Astrocyte of the cerebellum (primary cell): ENCODE measurements at places on chromosomes 16 and 17.

DNA sequence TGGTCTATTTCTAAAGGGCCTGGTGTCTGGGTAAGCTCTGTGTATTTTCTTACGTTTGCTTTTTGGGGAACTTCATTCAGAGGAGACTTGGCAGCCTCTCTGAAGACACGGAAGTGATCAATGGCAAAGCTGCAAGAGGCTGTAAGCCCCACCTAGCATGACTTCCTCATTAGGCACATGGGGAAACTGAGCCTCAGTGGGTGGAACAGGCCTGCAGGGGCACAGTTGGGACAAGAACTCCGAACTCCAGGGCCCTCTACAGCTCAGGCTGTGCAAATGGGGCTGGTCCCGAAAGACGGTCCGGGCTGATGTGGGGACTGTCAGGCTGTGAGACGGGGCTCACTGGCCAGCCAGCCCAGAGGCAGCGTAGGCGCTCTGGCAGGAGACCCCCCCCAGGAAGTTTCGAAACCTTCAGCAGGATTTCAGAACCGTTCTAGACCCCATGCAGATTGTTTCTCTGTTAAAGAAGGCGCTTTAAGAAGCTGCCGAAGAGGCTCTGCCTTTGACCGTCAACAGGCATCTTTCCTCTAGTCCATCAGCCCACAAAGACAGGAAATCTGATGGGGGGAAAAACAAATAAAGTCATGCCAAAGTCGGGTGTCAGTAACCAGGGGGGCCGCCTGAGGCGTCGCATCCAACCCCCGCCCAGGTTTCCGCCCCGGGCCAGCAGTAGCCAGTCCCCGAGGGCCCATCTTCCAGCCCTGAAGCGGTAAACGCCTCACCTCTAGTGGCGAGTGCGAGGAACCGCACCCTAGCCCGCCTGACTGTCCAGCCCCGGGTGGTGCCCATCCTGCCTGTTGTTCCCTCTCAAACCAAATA lies 79.8 kb upstream of the TBC1D3K start:
- no peak for DNase-seq

- DNase-seq, result no peak
These were observed 107.4 kb upstream of the CDH11 start for GRCh38 chr16:65229191-65229662.

DNA sequence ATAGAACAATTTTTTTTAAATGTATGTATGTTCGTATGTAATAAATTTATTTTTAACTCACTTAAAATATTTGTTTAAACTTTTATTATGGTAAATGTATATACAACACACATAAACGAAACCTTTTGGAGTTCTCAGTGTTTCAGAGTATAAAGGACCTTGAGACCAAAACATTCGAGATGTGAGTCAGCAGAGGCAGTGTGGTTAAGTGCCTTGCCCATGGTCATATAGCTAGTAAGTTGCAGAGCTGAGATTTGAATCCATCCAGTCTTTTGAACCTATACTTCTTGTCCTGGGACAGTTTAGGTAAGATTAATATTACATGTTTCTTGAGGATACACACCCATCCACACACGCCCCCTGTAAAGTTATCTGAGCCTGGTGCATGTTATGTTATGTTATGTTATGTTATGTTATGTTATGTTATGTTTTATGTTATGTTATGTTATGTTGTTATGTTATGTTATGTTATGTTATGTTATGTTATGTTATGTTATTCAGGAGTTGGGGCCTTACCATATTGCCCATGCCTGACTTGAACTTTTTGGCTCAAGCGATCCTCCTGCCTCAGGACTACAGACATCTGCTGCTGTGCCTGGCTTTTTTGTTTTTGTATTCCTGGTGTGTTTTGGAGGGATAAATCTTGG lies 41.8 kb downstream of the TNRC6A start:
- DNase-seq, result no peak

- no peak for DNase-seq
These were observed 713.2 kb downstream of the CDH11 start for GRCh38 chr16:64408699-64409098.

- no peak for DNase-seq
These were observed 9.9 kb downstream of the ITPRIPL2 start for GRCh38 chr16:19123535-19124178.

DNA sequence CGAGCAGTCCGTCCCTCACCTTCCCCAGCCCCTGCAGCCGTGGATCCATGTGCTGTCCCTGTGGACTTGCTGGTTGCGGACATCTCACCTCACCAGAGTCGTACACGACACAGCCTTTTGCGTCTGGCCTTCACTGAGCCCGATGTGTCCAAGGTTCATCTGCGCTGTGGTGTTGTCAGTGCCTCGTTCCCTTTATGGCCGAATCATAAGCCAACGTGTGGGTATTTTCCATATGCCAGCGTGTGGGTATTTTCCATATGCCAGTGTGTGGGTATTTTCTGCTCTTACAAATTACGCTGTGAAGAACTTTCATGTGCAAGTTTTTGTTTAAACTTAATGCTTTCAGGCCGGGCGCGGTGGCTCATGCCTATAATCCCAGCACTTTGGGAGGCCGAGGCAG lies 31.6 kb downstream of the TBCD start:
- no peak for DNase-seq

DNA sequence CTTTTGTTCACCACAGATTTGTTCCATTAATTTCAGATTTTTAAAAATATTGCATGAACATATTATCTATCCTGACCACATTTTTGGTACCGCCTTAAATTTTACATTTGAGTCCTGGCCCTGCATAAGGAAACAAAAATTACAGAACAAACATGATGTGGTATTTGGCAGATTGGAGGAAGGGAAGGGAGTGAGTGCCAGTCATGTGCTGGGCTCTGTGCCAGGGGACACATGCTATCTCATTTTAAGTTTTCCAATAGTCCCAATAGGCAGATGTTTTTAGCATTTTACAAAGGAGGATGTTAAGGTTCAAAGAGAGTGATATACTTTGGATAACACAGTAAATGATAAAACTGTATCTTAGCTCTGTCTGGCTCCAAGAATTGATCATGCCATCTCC lies 185.1 kb downstream of the CDK5R1 start:
- DNase-seq, result no peak

GRCh38 chr17:48505788-48506187 lies 25.0 kb downstream of the HOXB1 start:
- peak; percentile 34 for DNase-seq

- no peak for DNase-seq
These were observed 3.1 kb downstream of the PRSS8 start for GRCh38 chr16:31132303-31132979.

DNA sequence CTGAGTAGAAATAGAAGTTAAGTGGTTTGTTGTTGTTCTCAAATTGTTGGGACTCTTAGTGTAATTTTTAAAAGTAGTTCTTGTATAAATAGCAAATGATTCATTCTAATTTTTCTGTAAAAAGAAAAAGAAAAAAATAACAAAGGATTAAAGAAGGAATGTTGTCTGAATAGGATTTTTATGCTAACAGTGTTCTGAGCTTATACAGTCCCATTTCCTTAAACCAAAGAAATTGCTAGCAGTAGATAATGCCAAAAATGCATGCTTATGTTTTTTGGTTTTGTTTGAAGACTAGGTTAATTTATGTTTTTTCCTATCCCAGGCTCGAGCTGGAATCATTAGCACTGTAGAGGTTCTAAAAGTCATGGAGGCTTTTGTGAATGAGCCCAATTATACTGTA lies 44.7 kb upstream of the KPNB1 start:
- DNase-seq, result no peak

DNA sequence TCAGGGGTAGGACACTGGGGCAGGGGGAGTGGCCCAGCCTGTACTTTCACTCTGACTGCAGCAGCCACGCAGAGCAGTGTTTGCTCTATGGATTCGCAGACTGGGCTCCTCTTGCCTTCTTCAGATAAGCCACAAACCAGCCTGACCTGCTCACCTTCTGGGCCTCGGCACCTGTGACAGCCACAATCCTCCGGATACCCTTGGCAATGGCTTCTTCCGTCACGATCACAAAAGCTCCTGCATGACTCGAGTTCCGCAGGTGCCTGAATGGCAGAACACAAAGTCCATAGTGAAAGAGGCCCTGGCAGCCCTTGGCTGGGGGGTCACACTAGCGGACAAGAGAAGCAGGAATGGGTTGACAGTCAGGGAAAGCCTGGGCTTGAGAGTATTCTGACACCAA lies 3.8 kb upstream of the EXOSC6 start:
- DNase-seq, result no peak

DNA sequence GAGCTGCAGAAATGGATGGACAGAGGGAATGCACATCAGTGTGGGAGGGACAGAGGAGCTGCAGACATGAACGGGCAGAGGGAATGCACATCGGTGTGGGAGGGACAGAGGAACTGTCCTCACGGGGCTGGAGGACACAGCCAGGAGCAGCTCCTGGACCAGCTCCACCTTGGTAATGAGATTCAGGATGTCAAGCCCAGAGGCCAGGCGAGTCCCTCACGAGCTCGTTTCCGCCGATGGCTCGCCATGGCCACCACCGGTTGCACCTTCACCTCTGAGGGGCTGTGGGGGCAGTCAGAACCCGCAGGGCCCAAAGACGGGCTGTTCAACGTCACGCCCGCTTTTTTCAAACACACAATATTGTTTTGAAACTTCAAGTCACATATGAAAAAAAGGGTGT lies 56.2 kb downstream of the RPH3AL start:
- DNase-seq, result no peak

- no peak for DNase-seq
These were observed 56.2 kb upstream of the RPL38 start for GRCh38 chr17:74147056-74147835.

DNA sequence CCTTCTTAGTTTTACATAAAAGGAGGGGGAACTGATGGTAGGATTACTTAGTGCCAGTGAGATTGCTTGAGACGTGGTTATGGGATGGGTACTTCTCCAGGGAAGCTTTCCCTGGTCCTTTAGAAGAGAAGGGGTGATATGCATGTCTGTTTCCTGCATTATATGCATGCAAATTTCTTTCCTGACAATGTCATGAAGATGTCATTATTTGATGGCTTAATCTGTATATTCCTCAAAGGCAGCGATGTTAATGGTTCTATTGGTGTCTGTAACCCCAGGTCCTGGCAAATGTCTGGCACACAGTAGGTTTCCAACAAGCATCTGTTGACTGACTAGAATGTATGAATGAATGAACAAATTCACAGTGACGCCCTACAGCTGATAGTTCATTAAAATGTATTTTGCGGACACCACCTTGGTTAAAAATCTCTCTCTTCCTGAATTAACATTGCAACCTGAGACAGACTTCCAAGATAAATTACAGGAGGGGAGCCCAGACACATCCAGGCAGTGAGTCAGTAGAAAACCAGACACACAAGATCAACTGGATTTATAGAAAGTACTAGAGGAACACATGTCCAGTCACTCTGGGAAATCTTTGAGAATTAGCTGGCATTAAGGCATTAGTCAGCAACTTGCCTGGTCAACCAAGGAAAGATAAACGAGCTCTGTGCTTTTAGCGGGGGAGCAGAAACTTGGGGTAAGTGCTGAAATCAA lies 293.4 kb downstream of the XYLT1 start:
- DNase-seq, result no peak

DNA sequence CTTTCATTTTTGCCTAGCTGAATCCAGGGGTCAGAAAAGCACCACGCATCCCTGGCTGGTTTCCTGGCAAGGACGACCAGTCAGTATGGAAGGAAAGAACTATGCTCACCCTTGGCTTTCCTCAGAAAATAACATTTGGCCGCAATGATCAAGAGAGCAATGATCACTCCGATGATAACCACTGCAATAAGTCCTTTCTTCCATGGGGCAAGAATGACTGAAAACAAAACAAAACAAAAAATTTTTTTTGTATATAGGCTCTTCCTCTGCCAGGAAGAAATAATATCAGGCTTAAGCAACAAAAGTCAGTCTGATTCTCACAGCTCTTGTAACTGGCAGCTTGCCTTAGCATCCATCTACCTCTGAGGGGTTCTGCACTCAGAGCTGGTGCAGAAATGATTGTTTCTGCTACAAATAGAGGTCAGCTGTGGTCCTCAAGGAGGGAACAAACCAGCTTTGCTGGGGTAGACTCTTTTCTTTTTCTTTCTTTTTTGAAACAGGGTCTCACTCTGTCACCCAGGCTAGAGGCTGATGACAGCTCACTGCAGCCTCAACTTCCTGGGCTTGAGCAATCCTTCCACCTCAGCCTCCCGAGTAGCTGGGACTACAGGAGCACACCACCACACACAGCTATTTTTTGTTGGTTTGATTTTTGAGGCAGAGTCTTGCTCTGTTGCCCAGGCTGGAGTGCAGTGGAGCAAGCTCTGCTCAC lies 35.7 kb downstream of the PECAM1 start:
- DNase-seq, result peak; percentile 44

GRCh38 chr17:14745541-14745940 lies 444.7 kb downstream of the HS3ST3B1 start:
- DNase-seq, result no peak

DNA sequence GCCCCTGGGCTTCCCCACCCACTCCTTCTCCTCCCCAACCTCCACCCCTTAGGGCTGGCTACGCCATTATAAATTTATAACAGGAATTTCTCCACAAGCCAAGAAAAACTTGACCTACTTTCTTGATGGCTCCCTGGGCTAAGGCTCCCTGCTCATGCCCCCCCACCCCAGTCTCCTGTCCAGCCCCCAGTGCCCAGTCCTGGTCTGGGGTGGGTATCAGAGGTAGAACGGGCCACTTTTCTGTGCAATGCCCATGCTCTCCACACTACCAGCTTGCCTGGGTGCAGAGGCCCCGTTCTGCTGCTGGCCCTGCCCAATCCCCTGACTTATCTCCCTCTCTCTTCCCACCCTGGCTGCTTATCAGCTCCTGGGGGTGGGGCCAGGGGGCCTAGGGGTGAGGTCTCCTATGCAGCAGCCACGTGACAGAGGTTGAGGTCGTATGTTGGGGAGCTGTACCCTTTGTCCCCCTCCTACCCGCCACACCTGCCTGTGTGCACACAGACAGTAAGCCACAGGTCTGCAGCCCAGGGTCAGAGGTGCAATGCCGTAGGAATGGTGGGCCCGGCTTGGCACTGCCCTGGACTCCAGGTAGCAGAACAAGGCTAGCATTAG lies 10.1 kb downstream of the THRA start:
- DNase-seq, result no peak

GRCh38 chr17:30821871-30822723 lies 2.4 kb downstream of the CRLF3 start:
- no peak for DNase-seq

DNA sequence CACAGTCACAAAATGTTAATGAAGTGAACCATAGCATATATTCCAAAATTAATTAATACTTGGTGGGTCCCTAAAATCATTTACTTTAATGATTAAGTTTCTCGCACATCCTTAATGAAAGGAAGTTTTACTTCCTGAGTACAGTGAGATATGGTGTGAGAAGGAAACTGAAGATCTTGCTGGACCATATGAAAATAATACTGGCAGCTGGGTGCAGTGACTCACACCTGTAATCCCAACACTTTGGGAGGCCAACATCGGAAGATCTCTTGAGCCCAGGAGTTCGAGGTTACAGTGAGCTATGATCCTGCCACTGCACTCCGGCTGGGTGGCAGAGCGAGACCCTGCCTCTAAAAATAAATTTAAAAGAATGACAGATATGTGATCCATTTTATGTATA lies 62.5 kb downstream of the ABCA8 start:
- no peak for DNase-seq
